ENCODE measurements at places on chromosomes 7 and 10.

DNA sequence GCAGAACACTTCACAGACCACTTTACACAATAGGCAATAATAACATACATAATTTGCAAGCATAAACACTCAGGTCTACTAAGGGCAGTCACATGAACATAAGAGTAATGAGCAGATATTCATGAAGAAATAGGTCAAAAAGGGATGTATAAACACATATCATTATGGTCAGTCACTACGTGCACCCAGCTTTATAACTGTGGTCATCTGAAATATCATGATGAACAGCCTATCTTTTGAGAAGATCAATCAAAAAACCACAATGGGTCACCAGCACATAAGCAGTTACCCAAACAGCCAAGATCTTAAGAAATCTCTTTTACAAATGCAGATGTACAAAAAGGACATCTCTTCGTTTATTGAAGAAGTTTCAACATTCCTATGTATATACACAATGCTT is 35.5 kb upstream of the DRGX start:
- DNase-seq, result no peak

- peak; percentile 79 for DNase-seq
Observed at GRCh38 chr7:28922624-28923331, 35.4 kb downstream of the TRIL start.

GRCh38 chr7:26198133-26198780 is 2.3 kb downstream of the HNRNPA2B1 start:
- DNase-seq, result no peak

GRCh38 chr10:51892965-51893658 is 193.7 kb upstream of the CSTF2T start:
- no peak for DNase-seq

DNA sequence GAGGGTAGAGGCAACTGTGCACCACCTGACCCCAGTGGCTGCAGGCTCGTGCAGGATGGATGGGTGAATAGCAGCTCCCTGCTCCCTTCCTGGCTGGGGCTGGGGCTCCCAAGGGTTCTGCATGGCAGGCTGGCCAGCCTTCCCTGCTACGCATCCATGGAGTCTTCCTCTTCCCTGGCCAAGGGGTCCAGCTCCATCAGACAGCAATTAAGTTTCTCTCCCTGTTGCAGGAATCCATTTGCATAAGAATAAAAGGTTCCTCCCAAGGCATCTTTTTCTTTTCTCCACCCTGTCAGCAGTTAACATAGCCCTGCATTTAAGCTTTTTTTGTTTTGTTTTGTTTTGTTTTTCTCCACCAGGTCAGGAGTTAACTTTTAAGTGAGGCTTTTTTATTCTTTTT is 10.0 kb upstream of the CPA2 start:
- DNase-seq, result no peak

- DNase-seq, result no peak
Observed at GRCh38 chr10:59435707-59436106, 73.4 kb upstream of the FAM13C start.

- no peak for DNase-seq
Observed at GRCh38 chr7:480531-481218, 39.0 kb downstream of the PDGFA start.

GRCh38 chr10:8614054-8614565 is 559.6 kb downstream of the GATA3 start:
- DNase-seq, result no peak

DNA sequence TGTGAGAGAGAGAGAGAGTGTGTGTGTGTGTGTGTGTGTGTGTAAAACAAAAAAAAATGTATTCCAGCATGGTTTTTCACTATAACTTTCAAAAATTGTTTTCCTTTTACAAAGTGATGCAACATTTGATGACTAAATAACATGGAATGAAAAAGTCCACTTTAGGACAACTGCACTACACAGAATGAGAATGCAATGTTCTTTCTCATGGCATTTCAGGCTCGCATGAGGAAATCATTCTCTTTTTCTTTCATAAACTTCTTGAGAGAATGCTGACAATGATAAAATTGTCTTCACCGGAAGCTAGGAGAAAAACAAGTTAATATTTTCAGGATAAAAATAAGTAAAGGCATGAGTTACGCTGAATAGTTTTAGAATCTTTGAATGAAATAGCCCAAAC is 53.7 kb downstream of the SLC16A12 start:
- DNase-seq, result no peak

- DNase-seq, result peak; percentile 53
Observed at GRCh38 chr10:34766266-34766600, 48.9 kb downstream of the PARD3 start.
